ENCODE measurements at places on chromosomes 12 and 14. TPM values are rescaled to one million over a fixed set of nuclear protein-coding genes. Genes with fewer than 3 reads are reported as not detected.

CLEC9A gene
- not detected for total RNA-seq

EML5 gene
- total RNA-seq: 6.2 TPM

CSRP2 gene
- total RNA-seq: 0.33 TPM

MYO1A gene
- 0.97 TPM for total RNA-seq

ITGB7 gene
- total RNA-seq: 168 TPM

MYRFL gene
- not detected for total RNA-seq

TMEM52B gene
- total RNA-seq: not detected

PYGL gene
- total RNA-seq: 0.71 TPM

FKBP3 gene
- 71.2 TPM for total RNA-seq

OR6C2 gene
- total RNA-seq: not detected

TAS2R8 gene
- not detected for total RNA-seq

KRR1 gene
- total RNA-seq: 106 TPM

GRCh38 chr14:54638135-54638446, 71.2 kb downstream of the SAMD4A start:
- no peak for DNase-seq
- H3K36me3 ChIP-seq: no peaks in the 10 kb centered on the region
- no peak overlapping the region for H3K4me3 ChIP-seq
- no peak overlapping the region for H3K27ac ChIP-seq

- H3K36me3 ChIP-seq: no peaks in the 10 kb centered on the region
- H3K27ac ChIP-seq: no peak overlapping the region
- no peaks in the 10 kb centered on the region for H3K27me3 ChIP-seq
- no peak overlapping the region for H3K4me3 ChIP-seq
- DNase-seq: no peak
- H3K4me1 ChIP-seq: peaks cover 3% of the 10 kb centered on the region
Measured at GRCh38 chr14:64556526-64556925, 6.8 kb downstream of the PPP1R36 start.

- no peak overlapping the region for H3K27ac ChIP-seq
- no peaks in the 10 kb centered on the region for H3K27me3 ChIP-seq
- H3K4me1 ChIP-seq: no peaks in the 10 kb centered on the region
- no peaks in the 10 kb centered on the region for H3K36me3 ChIP-seq
Measured at GRCh38 chr14:64788706-64789105, 84.5 kb downstream of the PLEKHG3 start.

DNA sequence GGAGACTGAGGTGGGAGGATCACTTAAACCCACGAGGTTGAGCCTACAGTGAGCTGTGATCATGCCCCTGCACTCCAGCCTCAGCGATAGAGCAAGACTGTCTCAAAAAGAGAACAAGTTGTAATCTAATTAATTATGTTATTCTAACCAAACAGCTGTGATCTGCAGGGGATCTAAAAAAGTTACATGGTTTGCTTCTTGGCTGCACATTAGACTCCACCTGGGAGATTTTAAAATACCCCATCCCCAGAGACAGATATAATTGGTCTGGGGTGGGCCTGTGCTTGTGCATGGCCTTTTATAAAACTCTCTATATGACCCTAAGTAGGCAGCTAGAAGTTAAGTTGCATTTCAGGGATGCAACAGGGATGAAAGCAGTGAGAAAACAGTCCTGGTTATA, 76.7 kb downstream of the SCAF11 start:
- H3K27ac ChIP-seq: no peak overlapping the region
- H3K4me1 ChIP-seq: no peaks in the 10 kb centered on the region
- no peak overlapping the region for H3K4me3 ChIP-seq
- DNase-seq: no peak

GRCh38 chr14:98466807-98467206, 805.2 kb downstream of the BCL11B start:
- H3K4me3 ChIP-seq: no peak overlapping the region
- H3K27ac ChIP-seq: no peak overlapping the region
- H3K27me3 ChIP-seq: no peaks in the 10 kb centered on the region
- no peak for DNase-seq
- H3K4me1 ChIP-seq: no peaks in the 10 kb centered on the region

DNA sequence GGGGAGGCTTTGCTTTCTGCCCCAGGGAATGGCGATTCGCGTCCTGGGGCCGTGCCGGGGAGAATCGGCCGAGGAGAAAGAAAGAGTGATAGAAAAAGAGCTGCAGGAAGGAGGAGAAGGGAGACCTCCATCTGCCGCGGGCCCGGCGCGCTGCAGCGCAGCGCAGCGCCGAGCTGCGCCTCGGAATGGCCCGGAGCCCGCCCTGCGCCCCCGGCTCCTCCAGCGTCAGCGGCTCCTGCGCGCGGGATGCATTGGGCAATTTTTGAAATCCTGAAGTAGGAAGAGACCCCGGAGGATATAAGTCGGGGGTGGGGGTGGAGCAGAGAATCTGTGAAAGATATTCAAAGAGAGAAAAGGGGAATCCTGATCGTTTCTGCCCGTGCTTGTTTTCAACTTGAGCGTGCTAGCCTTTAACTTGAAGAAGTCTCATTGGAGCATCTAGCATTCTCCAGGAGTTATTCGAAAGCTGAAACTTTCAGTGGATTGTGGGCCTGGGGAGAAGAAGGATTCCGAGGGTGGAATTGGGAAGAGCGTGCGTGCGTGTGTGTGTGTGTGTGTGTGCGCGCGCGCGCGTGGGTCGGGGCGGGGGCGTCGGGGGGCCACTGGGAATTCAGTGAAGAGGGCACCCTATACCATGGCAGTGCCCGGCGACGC, 441 bp downstream of the PDE3A start:
- no peak overlapping the region for H3K4me3 ChIP-seq
- no peak for DNase-seq
- H3K4me1 ChIP-seq: peaks cover 12% of the 10 kb centered on the region
- no peak overlapping the region for H3K27ac ChIP-seq
- no peaks in the 10 kb centered on the region for H3K36me3 ChIP-seq

DNA sequence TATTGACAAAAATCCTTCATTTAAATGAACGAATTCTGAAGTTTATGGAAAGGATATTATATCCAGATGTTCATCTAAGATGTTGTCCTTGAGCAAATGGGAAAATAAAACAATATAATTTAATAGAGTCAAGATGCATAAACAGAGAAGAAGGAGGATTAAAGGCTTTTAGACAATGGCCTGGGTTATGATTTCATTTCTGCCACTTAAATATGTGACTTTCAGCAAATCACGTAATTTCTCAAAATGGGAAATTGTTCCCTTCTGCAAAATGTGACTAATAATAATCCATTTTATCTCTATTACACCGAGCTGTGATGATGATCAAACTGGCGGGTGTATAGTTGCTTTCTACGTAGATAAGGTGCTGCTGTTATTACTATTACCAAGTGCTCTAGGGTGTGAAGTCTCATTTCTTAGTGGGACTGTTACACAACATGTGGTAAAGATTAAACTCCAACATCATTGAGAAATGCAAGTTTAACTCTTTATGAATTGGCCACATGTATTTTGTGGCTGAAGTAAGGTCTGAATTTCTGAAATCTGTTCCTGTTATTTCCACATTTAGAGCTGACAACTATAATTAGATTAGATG, 157.0 kb downstream of the MYRFL start:
- no peak for DNase-seq
- H3K27me3 ChIP-seq: peaks cover 1% of the 10 kb centered on the region
- H3K36me3 ChIP-seq: no peaks in the 10 kb centered on the region
- H3K27ac ChIP-seq: no peak overlapping the region
- H3K4me1 ChIP-seq: no peaks in the 10 kb centered on the region

DNA sequence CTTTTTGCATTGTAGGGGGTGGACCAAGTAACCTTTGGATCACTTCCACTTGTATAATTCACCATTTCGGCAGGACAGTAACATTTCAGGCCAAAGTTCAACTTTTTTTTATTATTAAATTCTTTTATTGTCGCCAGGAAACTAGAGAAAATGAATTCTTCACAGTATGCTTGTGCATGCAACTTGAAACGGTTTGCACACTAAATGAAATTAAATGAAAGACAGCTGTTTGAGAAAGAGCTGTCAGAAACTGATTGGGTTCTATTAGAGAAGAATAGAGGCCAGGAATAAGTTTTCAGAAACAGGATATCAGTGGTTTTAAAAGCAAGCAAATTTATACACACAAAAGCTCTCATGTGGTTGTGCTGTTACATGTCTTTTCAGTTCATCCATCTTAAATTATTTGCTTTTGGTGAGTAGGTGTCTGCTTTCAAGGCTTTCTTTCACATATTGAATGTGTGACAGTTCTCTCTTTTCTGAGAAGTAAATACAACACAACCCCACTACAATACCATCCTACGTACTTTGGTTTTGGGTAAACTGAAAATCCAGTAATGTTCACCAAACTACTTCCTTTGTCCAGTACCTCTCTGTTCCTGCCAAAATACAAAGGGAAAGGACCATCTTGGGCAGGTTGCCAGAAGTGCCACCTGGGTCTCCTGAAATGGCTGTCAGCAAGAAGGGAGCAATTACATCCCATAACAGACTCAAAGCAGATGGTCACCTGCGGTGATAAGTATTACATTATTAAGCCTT, 291.7 kb downstream of the RAD51B start:
- H3K27me3 ChIP-seq: no peaks in the 10 kb centered on the region
- DNase-seq: no peak
- no peaks in the 10 kb centered on the region for H3K36me3 ChIP-seq

DNA sequence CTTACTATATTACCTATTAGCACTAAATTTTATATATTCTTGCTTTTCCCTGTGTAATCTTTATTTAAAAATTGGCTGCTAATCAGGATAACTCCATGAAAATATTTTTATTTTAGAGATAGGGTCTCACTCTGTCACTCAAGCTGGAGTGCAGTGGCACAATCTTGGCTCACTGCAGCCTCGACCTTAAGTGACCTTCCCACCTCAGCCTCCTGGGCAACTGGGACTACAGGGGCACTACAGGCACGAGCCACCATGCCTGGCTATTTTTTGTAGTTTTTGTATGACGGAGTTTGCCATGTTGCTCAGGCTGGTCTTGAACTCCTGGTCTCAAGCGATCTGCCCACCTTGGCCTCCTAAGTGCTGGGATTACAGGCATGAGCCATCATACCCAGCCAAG, 32.4 kb upstream of the VCPKMT start:
- DNase-seq: no peak
- H3K36me3 ChIP-seq: peaks cover 13% of the 10 kb centered on the region
- no peaks in the 10 kb centered on the region for H3K27me3 ChIP-seq
- H3K4me1 ChIP-seq: no peaks in the 10 kb centered on the region

- H3K4me1 ChIP-seq: no peaks in the 10 kb centered on the region
- DNase-seq: no peak
- H3K27me3 ChIP-seq: no peaks in the 10 kb centered on the region
- no peak overlapping the region for H3K27ac ChIP-seq
Measured at GRCh38 chr12:109440851-109441490, 36.1 kb downstream of the KCTD10 start.

- H3K36me3 ChIP-seq: no peaks in the 10 kb centered on the region
- peaks cover 22% of the 10 kb centered on the region for H3K27me3 ChIP-seq
- no peak overlapping the region for H3K4me3 ChIP-seq
- H3K27ac ChIP-seq: no peak overlapping the region
- no peak for DNase-seq
Measured at GRCh38 chr12:122199484-122200355, 3.8 kb upstream of the B3GNT4 start.

GRCh38 chr12:97944576-97944975, 482.0 kb downstream of the RMST start:
- no peaks in the 10 kb centered on the region for H3K36me3 ChIP-seq
- no peak overlapping the region for H3K27ac ChIP-seq
- H3K27me3 ChIP-seq: no peaks in the 10 kb centered on the region
- H3K4me3 ChIP-seq: no peak overlapping the region

DNA sequence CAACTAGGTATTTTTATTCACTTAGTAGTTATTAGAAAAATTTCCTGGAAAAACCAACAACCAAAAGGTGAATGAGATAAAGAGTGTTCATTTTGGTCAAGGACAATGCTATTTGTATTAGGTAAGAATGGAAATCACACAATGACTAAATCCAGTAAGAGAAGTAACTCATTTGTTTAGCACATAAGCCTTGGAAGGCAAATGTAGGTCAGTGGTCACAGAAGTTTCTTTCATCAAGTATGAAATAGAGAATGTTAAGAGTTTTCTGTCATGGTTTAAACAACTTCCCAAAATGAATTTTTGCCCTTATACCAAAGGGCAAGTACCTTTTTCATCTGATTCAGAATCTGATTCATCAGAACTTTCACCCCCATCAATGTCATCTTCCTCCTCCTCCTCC, 101.7 kb downstream of the KIF21A start:
- H3K27ac ChIP-seq: peak overlapping the region; percentile 23
- H3K27me3 ChIP-seq: no peaks in the 10 kb centered on the region
- H3K36me3 ChIP-seq: peaks cover 15% of the 10 kb centered on the region

DNA sequence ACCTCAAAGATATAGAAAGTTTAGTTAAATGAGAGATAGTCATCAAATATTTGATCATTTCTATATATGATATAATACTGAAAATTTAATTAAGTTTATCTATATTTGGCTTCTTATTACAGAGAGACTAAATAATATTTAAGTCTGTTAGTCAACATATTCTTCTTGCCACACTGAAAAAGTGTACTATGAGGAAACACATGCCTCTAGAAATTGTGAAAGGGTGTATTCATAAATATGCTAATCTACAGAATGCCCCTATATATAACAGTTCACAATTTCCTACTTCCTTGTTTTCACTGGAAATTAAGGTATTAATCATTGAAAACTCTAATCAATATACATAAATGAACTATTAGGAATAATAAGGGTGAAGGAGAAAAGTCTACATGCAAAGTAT, 31.4 kb upstream of the ETV6 start:
- H3K36me3 ChIP-seq: no peaks in the 10 kb centered on the region
- H3K27ac ChIP-seq: no peak overlapping the region
- H3K27me3 ChIP-seq: no peaks in the 10 kb centered on the region

DNA sequence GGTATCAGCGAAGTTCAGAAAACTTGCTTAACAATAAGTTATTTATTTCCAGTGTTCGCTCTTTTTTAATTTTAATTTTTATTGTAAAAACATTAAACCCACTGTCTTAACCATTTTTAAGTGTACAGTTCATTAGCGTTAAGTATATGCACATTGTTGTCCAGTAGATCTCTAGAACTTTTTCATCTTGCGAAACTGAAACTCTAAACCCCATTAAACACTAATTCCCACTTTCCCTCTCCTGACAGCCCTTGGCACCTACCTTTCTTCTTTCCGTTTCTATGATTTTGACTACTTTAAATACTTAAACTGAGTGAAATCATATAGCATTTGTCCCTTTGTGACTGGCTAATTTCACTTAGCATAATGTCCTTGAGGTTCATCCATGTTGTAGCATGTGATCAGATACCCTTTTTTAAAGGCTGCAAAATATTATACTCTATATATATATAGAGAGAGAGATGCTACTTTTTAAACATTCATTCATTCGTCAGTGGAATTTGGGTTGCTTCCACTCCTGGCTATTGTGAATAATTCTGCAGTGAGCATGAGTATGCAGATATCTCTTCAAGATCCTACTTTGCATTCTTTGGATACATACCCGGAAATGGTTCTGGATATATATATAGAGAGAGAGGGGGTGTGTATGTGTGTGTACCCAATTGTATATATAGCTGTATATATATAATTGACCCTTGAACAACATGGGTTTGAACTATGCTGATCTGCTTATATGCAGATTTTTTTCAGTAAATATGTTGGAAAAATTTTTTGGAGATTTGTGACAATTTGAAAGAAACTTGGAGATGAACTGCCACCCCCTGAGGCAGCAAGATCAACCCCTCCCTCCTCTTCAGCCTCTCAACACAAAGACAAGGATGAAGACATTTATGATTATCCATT, 74.7 kb upstream of the EVL start:
- H3K4me3 ChIP-seq: no peak overlapping the region
- peaks cover 7% of the 10 kb centered on the region for H3K27me3 ChIP-seq
- no peak for DNase-seq
- no peak overlapping the region for H3K27ac ChIP-seq
- peaks cover 3% of the 10 kb centered on the region for H3K4me1 ChIP-seq
